ENCODE measurements at places on chromosomes 13 and 19. TPM values are rescaled to one million over a fixed set of nuclear protein-coding genes. Genes with fewer than 3 reads are reported as not detected.

- peak; percentile 68 for DNase-seq
Measured at GRCh38 chr19:19451429-19452242, 46.2 kb downstream of the GATAD2A start.

DNA sequence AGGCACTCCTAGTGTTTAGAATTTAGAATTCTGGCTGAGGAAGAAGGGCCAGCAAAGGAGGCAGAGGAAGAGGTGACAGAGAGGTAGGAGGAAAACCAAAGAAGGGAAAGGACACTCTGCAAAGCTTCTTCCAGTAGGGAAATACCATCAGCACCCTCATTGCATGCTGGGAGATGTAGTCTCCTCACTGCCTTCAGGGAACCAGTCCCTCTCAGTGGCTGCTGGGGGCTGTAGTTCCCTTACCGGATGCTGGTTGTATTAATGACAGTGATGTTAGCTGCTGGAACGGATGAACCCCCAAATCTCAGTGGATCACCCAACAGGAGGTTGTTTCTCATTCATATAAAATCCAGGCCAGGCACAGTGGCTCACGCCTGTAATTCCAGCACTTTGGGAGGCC lies 10.1 kb downstream of the GRIN2D start:
- no peak for DNase-seq

GRCh38 chr13:85719749-85720148 lies 79.5 kb downstream of the SLITRK6 start:
- DNase-seq, result no peak

- no peak for DNase-seq
Measured at GRCh38 chr19:29329460-29330134, 116.6 kb upstream of the UQCRFS1 start.

- DNase-seq, result no peak
Measured at GRCh38 chr13:106744516-106744915, 176.6 kb upstream of the ARGLU1 start.

DNA sequence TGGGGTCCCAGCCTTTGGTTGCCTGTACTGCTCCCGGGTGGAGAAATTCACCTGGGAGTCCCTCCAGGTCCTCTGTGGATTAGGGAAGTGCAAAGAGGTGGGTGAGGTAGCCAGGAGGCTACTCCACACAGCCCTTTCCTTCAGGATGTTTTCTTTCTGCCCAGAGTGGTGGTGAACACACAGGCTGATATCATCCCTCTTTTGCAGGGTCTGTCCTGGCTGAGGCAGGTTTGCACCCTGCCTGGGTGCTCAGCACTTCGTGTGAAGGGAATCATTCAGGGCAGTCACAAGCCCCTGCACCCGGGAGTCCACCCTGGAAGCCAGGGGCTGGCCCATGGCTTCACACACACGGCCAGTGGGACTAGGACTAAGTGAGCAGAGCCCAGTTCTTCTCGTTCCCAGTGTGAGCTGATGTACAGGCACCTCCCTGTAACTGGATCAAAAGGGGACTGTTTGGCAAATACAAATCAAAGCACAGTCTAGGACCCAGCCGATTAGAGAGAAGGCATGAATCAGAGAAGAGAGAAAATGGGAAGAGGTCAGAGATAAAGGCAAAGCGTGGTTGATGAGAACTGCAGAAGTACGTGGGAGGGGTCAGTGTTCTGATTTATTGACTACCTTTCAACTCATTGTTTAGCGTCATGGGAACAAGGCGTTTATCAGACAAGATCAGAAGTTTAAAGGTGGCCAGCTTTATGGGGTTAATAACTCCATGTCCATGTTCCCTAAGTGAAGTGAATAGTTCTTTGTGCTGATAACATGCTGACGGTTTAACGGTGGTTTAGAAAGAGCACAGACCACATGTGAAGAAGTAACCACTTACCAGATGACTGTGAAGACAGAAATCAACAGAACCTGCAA lies 30.4 kb upstream of the SPATA13 start:
- DNase-seq, result no peak

- DNase-seq, result no peak
Measured at GRCh38 chr19:2221250-2221831, 14.8 kb downstream of the PLEKHJ1 start.

DNA sequence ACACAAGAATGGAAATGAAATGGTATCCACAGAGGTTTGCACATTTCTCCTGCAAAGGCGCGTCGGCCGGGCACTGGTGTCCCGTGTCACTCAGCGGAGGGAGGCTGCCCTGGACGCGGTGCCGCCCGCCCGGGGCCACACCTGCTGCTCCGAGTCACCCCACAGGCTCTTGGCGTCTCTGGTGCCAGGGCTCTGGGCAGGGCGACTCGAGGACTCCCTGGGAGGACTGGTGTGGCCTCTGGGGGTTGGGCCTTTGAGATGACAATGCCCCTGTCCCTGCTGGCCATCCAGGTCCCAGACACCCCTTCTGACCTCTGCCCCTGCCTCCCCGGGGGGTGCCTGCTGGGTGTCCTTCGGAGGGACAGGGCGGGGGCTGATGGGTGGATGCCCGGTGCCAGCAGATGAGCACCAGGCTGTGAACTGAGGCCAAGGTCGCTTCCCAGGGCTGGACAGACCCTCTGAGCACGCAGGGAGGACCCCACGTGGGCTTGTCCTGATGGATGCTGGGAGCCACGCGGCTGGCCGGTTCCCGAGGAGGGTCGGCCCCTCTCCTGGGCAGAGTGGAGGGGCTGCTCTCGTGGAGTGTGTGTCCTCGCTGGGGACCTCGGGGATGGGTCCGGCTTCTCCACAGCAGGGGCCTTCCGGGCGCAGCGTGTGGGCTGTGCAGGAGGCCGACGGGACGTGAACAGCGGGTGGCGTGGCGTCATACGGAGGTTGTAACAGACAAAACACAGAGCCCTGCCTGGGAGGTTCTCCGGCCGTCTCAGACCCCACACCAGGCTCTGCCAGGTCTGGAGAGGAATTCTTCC lies 4.7 kb upstream of the CACTIN start:
- no peak for DNase-seq

DNA sequence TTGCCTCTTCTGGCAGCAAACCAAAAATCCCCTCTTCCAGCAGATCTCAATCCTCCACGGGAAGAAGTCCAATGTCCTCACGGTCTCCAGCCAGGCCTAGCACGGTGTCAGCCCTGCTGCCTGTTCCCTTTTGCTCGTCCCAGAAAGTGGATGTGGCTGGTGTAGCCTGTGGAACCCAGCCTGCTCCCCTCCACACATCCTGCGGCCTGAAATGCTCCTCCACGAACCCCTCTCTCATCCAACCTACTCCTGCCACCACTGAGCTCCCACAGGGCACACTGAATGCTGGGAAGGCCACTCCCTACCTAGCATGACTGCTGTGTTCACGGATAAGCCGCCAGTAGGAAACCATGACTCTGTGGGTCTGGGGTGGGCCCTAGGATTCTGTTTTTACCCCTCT lies 3.0 kb downstream of the MBOAT7 start:
- DNase-seq, result no peak

GRCh38 chr19:15101479-15102082 lies 5.6 kb upstream of the SYDE1 start:
- DNase-seq, result peak; percentile 57

- DNase-seq, result peak; percentile 19
Measured at GRCh38 chr13:102724923-102725322, 30.1 kb upstream of the METTL21C start.

DNA sequence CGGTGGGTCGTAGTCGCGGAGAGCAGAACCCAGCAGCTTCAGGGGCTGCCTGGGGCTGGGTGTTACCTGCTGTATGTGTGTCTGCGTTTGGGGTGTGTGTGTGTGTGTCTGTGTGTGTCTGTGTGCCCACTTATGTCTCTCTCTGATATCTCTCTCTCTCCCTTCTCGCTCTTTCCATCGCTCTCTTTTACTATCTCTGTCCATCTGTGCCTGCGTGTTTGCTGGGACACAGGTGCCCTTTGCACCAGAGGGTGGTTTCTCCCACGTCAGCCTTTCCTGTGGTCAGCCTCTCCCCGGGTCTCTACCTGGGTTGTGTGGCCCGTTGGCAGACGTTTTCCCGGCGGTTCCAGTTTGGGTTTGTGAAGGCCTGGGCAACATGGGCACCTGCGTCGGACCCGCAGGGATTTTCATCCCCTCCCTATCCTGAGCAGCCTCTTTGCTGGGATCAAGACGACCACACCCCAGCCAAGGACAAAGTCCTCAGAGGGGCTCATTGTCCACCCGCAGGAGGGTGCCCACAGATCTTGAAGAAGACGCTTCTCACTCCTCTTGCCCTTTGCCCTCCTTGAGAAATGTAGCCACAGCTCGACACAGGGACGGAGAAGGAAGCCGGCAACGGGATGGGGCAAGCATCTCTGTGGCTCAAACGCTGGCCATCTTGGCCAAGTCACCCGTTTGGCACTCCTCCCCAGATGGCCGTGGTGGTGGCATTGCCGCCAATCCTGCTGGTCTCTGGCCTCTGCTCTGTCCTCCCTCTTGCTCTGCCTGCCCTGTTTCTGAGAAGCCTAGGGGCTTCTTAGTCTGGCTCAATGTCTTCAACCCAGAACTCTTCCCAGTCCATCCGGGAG lies 43.3 kb downstream of the ZNF146 start:
- DNase-seq, result no peak

- DNase-seq, result no peak
Measured at GRCh38 chr13:78587395-78587794, 16.0 kb downstream of the POU4F1 start.

- no peak for DNase-seq
Measured at GRCh38 chr19:10923260-10924112, 5.0 kb downstream of the YIPF2 start.

- DNase-seq, result no peak
Measured at GRCh38 chr19:28472843-28473242, 740.1 kb downstream of the UQCRFS1 start.

- DNase-seq, result peak; percentile 84
Measured at GRCh38 chr19:45079063-45079910, at the start of gene GEMIN7. GEMIN7 (plus strand) TSS chr19:45079260; CDS start chr19:45090115, 10,855 bp downstream.

DNA sequence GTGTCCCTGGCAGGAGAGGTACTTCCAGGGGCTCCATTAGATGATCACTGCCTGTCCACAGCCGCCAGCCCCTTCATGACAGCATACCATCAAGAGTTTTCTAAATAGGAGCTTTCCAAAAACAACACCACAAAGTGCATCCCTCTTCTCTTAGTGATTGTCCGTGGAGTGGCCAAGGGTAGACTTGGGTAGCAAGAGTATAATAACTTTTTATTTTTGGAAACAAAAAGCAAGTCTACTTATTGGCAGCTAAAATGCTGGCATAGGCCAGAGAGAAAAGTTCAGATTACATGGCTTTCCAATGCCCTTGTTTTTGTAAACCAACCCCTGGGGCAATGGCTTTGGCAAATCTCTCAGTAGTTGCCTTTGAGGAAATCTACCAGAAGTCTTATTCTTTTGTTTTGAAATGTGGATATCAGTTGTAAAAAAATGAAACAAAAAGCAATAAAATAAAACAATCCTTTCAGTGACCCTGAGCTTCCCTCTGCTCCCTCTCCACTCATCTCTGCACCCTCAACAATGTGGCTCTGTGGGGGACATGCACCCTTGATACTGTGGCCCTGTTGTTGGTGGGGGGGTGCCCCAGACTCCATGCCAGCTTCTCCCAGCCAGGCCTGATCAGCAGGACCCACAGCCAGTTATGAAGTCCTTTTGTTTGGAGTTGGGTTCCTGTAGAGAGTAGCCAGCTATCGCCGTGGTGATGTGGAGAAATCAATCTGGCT lies 294.1 kb downstream of the DLEU7 start:
- no peak for DNase-seq

DNA sequence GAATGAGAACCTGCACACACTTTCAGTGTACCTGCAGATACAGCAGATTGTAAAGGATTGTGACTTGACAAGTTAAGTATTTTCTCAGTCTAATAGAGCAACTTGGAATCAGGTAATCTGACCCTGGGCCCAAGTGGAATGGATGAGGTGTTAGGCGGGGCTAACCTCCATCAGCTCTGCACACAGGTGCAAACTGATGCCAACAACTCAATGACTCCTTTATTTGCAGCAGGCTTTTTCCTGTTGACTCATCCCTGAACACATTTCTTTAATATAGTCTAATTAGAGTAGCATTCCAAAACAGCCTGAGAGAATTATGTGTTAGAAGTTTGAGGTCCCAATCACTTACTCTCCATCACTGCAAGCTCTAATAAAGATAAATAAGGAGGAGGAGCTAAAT lies 48.8 kb downstream of the TPT1 start:
- no peak for DNase-seq

SBK2 gene
- total RNA-seq, result not detected

PLIN5 gene
- total RNA-seq, result 0.31 TPM

SPTBN4 gene
- total RNA-seq, result 0.59 TPM

DACH1 gene
- total RNA-seq, result 0.89 TPM

HAUS5 gene
- 29.9 TPM for total RNA-seq

PLA2G4C gene
- total RNA-seq, result 1.9 TPM

SPINT2 gene
- 25.4 TPM for total RNA-seq
